ENCODE measurements at places on chromosomes 13 and 19.

- no peak for DNase-seq
Observed at GRCh38 chr19:33063753-33064457, 783 bp downstream of the RHPN2 start.

DNA sequence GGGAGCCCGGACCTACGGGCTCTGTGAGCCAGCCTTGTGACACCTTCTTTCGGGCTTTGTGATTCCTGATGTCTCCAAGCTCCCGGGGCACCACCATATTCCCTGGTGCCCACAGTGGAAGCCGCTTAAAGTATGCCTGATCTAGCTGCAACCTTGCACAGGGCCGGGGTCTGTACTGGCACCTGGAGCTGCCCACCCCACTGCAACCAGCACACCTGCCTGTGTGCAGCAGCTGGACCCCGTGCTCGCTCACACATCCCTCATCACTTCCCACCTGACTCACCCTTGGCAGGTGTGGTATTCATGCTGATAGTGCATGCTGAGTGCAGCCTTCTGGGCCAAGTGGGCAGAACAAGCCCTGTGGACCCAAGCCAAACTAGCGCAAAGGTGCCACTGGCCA is 1981.1 kb upstream of the PCDH20 start:
- no peak for DNase-seq

DNA sequence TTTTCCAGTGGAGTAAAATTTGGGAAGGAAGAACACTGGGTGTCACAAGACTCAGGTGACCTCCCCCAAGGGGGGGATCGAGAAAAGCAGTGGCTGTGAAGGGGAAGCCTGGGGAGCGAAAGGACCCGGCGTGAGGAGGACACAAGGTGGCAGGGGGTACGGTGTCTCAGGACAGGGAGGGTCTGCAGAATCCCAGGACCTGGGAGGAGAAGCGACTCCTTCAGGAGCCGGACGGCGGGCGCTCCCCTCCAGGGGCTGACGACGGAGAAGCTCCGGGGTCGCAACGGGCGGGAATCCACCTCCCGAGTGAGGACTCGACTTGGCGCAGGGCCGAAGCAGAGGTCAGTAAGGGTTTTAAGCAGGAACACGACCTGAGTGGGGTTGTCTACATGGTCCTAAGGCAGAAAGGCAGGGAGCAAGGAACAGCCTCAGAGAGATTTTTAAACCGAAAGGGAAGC is 529 bp downstream of the ZNF836 start:
- DNase-seq: no peak

DNA sequence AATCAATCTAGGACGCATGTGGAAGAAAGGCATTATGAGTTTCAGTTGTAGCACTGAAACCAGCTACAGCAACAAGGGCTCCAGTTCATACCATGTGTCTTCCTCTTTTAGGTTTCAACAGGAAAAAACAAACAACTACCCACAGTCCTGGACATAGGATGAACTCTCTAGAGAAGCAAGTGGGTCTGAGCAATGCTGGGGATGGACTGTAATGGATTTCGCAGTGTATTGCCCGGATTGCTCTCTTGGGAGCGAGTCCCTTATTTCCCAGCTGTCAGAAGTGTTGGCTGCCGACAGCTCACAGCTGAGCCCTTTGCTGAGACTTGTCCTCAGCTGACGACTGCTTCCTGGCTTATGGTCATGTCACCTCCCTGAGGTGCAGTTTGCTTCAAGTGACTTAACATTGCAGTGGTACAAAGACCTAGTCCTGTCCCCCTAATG is 12.1 kb upstream of the MYCBP2 start:
- no peak for DNase-seq

GRCh38 chr13:38970380-38971051 is 20.1 kb downstream of the STOML3 start:
- no peak for DNase-seq

- DNase-seq: no peak
Observed at GRCh38 chr19:982567-983170, 1.5 kb upstream of the WDR18 start.

DNA sequence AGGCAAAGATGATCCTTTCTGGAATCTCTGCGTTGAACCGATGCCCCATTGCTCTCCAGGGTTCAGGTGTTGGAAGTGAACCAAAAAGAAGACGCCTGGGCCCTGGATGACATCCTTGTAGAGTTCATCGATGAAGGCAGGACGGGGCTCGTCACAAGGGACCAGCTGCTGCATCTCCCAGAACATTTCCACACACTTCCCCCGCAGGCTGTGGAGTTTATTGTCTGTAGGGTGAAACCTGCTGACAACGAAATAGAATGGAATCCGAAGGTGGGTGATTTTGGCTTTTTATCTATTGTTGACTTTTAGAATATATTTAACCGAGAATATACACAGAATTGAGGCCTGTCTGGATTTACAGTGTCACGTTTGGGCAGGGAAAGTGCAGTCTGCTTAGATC is 58.4 kb downstream of the SLC7A9 start:
- DNase-seq: no peak

DNA sequence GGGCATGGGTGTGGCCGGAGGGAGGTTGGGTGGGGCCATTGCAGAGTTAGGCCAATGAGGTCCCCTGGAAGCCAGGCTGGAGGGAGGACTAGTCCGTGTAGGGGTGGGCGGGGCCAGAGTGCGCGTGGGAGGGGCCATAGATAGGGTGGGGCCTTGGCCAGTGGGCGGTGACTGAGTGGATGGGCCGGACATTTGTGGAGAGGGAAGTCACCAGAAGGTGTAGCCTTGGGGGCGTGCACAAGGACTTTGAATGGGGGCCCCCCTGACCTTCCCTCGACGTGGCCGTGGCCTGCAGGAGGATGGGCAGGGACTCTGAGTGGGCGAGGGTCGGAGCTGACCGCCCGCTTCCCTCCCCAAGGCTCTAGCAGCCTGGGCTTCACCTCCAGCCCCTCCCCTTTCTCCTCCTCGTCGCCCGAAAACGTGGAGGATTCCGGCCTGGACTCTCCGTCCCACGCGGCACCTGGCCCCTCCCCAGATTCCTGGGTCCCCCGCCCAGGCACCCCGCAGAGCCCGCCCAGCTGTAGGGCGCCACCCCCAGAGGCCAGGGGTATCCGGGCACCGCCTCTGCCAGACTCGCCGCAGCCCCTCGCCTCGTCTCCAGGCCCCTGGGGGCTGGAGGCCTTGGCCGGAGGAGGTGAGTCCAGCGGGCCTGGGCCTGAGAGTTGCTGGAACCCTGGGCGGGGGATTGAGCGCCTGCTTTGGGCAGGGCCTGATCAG is 16.5 kb upstream of the B3GNT3 start:
- no peak for DNase-seq

DNA sequence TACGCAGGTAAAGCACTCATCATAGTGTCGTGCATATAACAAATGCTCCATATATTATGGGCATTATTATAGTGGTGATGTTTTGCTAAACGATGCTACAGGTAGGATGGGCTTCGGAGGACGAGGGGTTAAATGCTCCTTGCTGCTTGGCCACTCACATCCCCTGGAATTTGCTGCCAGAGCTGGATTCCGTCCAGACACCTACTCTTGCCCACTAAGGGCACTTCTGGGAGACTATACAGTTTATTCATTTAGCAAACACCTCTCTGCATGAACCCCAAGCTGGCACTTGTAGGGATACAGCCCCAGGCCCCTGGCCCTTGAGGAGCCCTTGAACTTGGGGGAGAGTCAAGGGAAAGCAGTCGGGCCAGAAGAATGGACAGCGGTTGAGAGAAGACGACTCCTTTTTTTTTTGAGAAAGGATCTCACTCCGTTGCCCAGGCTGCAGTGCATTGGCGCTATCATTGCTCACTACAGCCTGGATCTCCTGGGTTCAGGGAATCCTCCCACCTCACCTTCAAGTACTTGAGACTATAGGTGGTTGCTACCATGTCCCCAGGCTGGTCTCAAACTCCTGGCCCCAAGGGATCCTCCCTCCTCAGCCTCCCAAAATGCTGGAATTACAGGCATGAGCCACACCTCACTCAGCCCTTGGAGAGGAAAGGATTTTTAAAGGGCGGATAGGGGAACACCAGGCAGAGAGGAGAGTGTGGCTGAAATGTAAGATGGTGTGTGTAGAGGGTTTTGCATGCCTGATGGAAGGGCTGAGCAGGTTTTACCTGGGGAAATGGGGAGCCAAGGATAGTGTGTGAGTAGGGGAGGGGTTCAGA is 1.1 kb upstream of the MRPL34 start:
- no peak for DNase-seq

DNA sequence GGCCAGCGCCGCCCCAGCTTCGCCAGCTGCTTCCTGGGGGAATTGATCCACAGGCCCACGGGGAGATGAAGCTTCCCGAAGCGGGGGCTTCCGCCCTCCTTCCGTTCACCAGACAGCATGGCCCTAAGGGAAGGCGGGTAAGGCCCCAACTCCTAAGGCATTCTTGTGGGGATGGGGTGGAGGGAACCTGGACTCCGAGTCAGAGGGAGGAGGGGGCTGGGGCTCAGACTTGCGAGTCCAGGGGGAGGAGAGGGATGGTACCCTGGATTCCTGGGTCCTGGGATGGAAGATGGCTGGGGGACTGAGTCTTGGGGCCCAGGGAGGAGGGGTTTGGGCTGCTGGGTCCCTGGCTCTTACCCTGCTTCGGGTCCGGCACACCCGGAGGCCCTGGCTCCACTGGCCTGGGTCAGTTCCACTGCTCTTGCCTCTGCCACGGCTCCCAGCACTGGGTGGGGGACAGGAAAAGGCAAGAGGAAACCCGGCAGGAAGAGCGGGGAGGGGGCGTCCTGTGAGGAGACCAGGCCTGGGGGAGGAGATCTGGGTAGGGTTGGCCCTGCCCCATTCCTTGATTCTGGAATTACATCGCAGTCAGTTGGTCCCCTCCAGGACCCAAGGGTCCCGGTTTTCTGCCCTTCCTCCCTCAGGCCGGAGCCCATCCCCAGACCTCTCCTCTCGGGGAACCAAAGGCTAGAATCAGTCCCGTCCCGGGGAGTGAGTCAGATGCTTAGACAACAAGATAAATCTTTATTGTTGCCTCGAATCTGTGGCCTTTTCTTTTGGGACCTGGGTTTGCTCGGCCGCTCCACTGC is at the start of gene RASIP1:
Gene RASIP1, minus strand, starts transcription at position 447 of the 809 bp plus-strand sequence. Its CDS starts 328 bp downstream, at position 119.
- no peak for DNase-seq

GRCh38 chr13:43170506-43170905 is 147.1 kb downstream of the DNAJC15 start:
- DNase-seq: no peak

GRCh38 chr19:6012426-6013170 is 34.7 kb upstream of the RANBP3 start:
- DNase-seq: no peak

DNA sequence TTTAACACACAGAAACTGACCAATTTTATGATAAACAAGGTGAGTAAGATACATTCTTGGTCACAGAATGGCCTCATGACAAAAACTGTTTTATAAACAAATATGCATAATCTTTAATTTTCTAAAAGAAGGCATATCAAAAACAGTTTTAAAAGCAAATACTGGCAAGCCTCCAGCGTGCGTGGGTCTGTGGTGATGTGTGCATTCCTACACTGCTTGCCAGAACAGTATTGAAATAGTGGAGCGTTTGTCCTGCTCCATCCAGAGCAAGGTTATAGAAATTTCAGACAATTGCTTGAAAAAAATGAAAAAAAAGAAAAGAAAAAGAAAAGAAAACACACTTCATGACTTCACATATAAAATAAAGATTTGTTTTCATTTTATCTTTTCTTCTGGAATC is 140.9 kb downstream of the MZT1 start:
- DNase-seq: no peak

DNA sequence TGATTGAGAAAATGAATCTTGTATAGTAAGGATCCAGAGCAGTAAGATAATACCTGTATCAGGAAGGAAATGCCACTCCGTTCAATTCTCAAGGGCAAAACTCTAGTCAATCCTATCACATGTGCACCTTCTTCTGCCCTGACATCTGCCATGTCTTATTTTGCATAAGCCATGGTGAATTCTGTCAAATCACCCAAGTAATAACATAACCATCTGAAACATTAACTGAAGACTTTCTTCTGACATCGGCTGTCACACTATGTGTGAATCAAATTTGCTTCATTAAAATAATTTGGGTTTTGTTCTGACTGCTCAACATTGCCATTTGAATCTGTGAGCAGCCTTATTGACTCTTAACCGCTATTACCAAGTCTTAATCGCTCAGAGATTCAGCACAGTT is 91.2 kb downstream of the PCDH9 start:
- DNase-seq: no peak

DNA sequence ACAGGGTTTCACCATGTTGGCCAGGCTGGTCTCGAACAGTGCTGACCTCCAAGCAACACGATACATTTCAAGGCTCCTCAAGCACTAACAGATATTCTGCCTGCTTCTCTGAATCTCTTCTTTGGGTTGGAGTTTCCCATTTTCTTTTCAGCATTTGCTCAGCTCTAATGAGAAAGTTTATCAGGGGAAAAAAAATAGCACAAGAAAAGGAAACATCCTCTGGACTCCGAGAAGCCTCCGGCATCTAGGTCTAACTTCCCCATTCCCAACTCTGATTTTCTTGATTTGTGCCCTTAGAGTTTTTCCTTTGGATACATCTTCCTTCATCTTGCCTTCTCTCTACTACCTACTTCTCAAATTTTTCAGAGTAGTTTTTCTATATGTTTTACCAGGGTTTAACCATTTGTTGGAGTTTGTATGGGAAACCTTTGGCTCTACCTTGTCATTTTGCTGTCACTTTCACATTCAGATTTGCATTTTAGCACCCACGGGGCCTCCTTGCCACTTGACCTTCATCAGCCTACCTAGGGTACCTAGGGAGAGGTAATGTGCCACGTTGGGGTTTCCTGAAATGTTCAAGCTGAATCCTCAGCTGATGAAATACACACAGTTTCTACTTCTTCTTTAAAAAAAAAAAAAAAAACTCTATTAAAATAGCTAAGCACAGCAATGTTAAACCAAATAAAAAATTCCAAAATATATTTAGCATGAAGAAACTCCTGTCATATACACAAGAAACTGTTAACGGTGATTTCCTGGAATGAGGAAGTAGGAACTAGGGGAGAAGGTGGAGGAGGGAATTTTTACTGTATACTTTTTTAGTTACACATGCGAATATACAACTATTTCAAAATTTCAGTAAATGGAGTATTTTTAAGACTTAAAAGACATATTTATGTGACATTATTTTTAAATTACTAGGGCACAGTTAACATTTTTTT is 5.1 kb upstream of the USP12 start:
- no peak for DNase-seq

GRCh38 chr13:89862691-89863036 is 1484.8 kb upstream of the MIR17HG start:
- no peak for DNase-seq

- peak; percentile 2 for DNase-seq
Observed at GRCh38 chr19:11881151-11881800, 6.3 kb upstream of the ZNF69 start.

DNA sequence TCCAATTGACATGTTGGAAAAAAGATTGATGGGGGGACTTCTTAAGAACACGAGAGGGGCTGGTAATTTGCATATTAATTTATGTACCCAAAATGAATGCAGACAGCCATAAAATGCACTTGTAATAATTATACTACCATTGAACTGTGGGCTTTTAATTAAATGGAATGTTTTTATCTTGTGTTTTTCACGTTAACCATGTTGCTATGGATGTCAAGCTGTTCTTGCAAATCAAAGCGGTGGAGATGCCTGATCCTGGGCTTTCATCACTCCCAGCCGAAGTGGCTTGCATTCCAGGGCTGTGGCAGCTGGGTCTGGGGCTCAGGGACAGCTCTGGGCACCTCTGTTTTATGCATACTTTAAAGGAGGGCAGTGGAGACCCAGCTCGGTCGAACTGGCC is 179.4 kb upstream of the TMTC4 start:
- DNase-seq: no peak
